ENCODE measurements at places on chromosomes 16 and 17.
A peak's percentile ranks its signal among the peaks of the same experiment; 100 is the strongest.

- DNase-seq, result no peak
Observed at GRCh38 chr16:69131167-69131838, 1.1 kb downstream of the CHTF8 start.

DNA sequence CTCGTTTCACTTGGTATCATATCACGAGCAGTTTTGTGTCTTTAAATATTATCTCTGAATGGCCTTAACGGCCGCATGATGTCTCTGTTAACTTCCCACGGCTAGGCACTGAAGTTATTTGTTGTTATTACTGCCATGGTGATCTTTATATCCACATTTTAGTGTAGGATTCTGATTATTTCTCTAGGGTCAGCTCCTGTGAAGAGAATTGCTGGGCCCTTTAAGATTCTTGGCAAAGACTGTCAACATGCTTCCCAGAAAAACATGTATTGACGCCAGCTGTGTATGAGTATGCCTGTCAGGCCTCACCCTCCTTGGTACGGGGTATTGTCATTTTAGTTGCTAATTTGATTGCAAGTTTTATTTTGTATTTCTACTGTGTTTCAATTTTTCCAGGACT is 263.5 kb downstream of the SNX29 start:
- no peak for DNase-seq

- DNase-seq, result no peak
Observed at GRCh38 chr17:77822302-77823030, 136.0 kb upstream of the TNRC6C start.

DNA sequence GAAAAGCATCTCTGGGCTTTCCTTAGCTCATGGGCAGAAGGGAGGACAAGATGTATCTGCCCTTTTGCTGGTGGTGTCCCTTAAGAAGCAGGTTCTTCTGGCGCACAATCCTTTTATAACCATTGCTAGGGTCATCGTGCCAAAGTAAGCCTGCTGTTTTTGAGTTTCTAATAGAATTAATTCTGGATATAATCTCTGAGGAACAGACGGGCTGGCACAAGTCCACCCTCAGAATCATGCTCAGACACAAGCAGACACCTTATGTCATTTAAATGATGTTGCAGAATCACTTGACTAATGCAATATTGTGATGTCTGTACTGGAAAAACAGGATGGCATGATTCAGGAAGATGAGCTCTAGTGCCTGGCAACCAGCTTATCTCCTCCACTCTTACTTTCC is 18.8 kb upstream of the MMD start:
- no peak for DNase-seq

DNA sequence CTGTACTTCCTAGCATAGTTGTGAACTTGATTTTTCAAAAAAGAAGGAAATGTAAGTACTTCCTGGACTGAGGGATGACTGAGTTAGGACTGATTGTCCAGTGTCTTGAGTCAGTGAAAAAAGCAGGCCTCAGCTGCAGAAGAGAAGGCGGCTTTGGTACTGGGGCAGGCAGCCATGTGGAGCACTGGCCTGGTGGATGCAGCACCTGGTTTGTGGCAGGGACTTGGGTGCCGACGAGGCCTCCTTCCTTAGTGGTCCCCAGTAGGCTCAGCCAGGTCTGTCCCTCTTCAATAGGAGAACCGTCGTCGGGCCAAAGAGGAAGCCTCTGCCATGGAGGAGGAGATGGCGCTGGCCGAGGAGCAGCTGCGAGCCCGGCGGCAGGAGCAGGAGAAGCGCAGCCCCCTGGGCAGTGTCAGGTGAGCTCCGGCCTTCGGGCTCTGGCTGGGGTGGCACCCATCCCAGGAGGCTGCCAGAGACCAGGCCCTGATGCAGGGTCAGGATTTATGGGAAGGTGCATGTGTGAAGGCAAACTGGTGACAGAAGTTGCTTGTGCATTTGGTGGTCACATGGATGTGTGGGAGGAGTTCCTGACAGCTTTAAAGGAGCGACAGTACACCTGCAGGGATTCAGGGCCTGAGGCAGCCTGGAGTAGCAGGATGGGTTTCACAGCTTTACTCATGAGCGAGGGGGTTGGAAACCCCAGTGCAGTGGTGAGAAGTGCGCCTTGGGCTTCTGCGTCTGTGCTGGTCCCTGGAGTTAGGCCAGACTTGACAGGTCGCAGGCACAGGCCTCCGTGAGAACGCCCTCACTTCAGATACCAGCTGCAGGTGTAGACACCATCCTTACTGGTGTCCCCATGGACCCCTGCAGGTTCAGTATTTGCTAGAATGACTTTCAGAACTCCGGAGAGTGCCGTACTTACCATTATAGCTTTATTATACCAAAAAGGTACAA is 17.3 kb downstream of the DHX38 start:
- DNase-seq, result peak; percentile 31

GRCh38 chr17:81601525-81602120 is 35.3 kb downstream of the NPLOC4 start:
- DNase-seq, result no peak

GRCh38 chr17:57086069-57086930 is 1.3 kb downstream of the AKAP1 start:
- no peak for DNase-seq

GRCh38 chr17:10698096-10698818 is 863 bp downstream of the ADPRM start:
- no peak for DNase-seq

- no peak for DNase-seq
Observed at GRCh38 chr16:50444526-50444925, 75.7 kb upstream of the BRD7 start.

DNA sequence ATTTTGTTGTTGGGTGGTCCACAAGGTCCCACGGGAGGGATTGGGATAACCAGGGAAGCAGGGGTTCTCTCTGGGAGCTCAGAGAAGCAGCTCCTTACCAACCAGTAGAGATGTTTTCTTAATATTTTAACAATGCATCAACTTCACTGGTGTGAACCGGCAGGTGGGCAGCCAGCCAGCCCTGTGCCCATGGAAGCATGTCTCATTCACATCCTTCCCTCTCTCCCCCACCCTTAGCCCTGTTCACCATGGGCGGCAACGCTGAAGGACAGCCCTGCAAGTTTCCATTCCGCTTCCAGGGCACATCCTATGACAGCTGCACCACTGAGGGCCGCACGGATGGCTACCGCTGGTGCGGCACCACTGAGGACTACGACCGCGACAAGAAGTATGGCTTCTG is 9.3 kb downstream of the MMP2 start:
- no peak for DNase-seq

DNA sequence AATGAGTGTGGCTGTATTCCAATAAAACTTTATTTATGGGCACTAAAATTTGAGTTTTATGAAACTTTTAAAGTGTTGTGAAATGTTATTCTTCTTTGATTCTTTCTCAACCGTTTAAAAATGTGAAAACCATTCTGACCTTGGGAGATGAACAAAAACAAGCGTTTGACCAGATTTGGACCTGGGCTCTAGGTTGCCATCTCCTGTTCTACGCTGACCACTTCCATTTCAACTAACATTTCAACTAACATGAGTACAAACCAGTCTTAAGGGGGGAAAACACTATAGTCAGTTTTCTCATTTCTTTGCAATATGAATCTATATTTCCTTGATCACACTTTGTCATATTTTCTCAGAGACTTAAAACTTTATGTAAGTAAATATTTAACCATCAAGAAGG is 118.4 kb upstream of the IRX5 start:
- no peak for DNase-seq

- no peak for DNase-seq
Observed at GRCh38 chr17:67994817-67995569, 1.3 kb downstream of the C17orf58 start.

DNA sequence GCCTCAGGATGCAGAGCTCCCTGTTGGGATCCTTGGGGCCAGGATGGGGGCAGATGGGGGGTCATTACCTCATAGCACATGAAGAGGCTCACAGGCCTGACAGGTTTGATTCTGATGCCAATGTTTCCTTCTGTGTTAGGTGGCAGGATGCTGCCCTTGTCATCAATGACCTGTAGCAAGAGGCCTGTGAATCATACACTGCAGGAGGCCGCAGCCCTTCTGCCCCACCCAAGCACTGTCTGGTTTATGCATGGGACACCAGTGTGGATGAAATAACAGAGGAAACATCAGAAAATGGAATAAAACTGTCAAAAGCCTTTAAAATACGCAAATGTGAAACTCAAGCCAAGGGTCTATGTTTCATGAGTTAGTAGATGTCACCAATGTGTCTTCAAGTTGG is 60.5 kb upstream of the ACSM2B start:
- DNase-seq, result no peak

DNA sequence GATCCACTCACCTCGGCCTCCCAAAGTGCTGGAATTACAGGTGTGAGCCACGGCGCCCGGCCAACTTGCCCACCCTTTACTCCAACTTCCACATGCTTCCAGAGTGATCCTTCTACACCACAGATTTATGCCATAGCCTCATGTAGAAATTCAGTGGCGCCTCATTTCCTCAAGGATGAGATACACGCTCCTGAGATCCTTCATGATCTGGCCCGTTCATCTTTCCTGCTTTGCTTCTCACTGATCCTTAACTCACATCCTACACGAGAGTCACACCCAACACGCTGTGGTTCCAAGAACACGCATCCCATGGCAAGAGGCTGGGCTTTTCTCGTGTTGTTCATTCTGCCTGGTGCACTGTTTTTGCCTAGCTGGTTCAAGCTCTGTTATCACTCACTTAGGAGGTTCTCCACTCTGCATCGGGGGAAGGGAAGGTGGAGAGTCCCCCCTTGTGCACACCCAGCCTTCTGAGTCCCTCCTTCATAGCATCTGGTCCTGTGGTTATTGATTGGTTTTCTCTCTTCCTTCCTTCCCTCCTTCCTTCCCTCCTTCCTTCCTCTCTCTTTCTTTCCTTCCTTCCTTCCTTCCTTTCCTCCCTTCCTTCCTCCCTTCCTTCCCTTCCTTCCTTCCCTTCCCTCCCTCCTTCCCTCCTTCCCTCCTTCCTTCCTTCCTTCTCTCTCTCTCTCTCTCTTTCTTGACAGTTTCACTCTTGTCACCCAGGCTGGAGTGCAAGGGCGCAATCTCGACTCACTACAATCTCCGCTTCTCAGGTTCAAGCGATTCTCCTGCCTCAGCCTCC is 32.7 kb upstream of the GCSH start:
- DNase-seq, result no peak

- no peak for DNase-seq
Observed at GRCh38 chr16:73288520-73288919, 240.6 kb upstream of the ZFHX3 start.

GRCh38 chr17:6479622-6480302 is 35.5 kb downstream of the PIMREG start:
- no peak for DNase-seq

- no peak for DNase-seq
Observed at GRCh38 chr16:78365366-78365765, 265.9 kb downstream of the WWOX start.
